Stimulated activated CD8-positive, alpha-beta memory T cell treated with anti-CD3 and anti-CD28 coated beads, Interleukin-4, amount 100 ng/mL, for 1 hour (primary cell): ENCODE measurements at places on chromosomes 13 and 19.

- DNase-seq, result no peak
Observed at GRCh38 chr19:44912854-44913253, 1.6 kb upstream of the APOC1 start.

DNA sequence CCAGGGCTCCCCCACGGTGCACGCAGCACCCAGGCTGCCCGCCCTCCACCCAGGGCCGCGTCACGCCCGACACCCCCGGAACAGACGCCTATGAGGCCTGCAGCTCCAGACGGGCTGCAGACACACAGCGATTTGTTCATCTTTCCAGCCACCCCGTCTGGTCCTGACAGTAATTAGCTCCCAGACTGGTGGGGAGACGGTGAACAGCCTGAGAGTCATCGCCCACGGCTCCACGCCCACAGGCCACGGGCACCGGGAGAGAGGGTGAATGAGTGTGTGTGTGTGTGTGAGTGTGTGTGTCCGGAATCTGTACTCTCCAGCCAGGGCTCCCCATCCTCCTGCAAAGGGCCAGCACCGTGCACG, 18.1 kb downstream of the GADD45B start:
- no peak for DNase-seq

DNA sequence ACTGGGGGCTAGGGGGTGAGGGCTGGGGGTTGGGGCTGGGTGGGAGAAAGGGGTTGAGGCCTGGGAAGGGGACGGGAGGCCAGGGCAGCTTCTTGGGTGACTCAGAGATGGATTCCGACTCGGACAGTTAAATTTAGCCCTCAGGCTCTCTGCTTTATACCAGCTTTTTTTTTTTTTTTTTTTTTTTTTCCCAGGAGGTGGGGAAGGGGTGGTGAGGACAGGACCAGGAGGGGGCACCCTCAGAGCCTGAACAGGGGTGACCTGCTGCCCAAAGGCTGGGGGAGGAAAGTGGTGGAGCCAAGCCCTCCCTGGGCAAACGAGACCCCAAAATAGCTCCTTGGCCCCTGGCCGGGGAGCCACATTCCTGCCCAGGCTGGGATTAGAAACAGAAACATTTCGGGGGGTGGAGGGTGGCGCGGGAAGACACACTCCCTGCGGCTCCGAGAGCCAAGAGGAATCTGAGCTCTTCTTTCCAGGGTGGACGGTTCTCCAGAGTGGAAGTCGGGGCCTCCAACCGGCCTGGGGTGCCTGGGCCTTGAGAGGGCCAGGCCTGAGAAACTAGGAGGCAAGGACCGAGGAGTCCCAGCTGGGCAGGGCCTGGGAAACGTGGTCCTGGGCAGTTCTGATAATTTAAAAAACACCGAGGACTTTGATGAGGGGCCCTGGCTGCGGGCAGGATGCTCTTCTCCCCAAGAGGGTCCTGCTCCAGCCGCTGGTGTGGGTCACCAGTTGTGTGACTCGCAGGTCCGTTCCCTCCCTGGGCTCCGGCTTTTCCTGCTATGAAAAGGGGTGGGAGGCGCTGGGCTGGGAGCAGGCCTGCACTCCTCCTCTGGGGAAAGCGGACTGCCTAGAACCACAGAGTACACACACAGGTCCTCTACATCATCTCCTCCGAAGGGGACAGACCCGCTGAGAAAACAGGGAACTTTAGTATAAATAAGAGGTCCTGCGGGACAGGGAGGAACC, 813 bp upstream of the DMPK start:
- no peak for DNase-seq

DNA sequence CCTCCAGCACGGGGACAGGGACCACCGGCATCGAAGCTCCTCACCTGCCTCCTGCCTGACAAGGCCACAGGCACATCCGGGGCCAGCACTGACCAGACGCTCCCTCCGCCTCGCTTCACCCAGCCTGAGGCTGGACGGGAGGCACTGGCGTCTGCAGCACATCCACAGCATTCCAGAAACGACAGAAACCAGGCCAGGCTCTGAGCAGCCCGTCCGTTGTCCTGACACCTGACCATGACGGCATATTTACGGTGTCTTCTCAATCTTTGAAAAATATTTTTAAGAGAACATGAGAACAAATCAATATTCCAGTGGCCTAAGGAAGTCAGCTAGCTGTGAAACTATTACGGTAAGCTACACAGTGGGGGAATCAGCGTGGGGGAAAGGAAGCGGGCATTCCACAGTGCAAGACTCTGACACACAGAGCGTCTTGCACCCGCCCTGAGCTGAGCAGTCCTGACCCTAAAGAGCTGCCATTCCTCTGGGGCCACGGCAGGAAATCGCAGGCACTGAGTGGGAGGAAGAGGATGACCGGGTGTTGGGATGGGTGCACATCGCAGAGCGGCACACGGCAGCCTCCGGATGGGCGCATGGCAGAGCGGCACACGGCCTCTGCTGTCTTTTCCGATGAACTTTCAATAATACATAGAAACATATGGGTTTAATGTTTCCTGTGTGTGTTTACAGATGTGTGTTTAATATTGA, 26.8 kb downstream of the RASA3 start:
- no peak for DNase-seq

- no peak for DNase-seq
Observed at GRCh38 chr13:85406269-85406975, 392.8 kb downstream of the SLITRK6 start.

DNA sequence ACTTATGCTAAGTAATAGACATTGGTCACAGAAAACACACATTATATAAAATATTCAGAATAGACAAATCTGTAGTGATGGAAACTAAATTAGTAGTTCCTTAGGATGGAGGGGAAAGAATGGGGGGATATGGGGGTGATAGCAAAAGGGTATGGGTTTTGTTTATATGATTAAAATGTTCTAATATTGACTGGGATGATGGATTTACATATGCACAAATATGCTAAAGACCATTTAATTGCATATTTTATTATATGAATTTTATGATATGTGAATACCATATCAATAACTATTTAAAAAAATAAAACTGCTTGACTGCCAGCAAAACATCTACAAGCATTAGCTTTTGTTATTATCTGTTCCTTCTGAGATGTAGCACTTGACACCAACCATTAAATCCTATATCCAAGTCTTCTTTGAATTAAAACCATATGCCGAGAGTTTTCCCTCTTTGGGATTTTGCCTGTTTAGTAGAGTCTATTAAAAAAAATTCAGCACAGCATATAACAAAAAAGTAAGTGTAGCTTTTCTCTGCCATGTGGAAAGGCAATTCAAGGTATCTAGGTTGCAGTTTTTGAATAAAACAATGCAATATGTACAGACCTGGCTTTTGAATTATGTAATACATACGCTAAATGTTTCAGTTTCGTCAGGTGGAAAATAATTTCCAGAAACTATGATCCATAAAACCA, 2584.1 kb upstream of the PCDH20 start:
- DNase-seq, result no peak

DNA sequence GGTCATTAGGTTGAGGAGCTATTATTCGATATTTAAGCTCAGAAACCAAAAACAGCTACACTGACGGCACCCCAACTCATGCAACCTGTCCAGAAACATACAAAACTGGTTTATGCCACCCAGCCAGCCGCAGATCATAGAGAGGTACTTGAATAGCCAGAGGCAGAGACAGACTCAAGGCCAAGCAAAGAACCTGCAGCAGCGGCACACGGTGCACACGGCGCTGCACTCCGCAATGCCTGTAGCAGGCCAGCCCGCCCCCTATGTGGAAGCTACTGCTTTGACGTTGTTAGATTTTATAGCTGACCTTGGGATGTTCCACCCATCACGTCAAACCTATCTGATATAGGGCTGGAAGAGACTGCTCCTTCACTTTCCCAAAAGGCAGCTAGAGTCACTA, 11.9 kb upstream of the DHRS12 start:
- DNase-seq, result no peak

GRCh38 chr13:45325806-45326205, 15.2 kb downstream of the TPT1 start:
- no peak for DNase-seq
